ENCODE measurements at places on chromosomes 13 and 19. TPM values are rescaled to one million over a fixed set of nuclear protein-coding genes. Genes with fewer than 3 reads are reported as not detected.

The DAND5 gene
- not detected for total RNA-seq

DNA sequence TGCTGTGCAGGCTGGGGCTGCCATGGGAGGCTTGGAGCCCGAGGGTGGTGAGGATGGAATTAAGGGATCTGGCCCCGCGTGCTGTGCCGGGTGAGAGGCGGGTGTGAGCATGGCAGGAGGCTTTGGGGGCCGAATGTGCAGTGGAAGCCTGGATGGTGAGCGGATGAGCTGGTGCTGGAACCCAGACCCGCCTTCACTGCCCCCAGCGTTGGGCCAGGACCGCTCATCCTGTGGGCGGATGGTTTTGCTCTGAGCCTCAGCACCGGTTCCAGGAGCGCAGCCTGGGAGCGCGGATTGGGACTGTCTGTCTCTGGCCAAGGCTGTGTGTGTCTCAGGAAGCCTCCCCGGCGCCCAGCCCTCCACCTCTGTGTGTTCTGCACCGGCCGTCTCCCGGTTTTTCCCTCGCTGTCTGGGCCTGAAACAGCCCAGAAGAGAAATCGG is 16.7 kb downstream of the KDM4B start:
- H3K27me3 ChIP-seq, result no peaks in the 10 kb centered on the region
- no peak overlapping the region for H3K4me3 ChIP-seq
- H3K36me3 ChIP-seq, result peaks cover 2% of the 10 kb centered on the region
- peaks cover 14% of the 10 kb centered on the region for H3K4me1 ChIP-seq
- DNase-seq, result no peak

GRCh38 chr13:48804821-48805601 is 151.3 kb downstream of the CYSLTR2 start:
- H3K4me1 ChIP-seq, result peaks cover 18% of the 10 kb centered on the region
- DNase-seq, result no peak
- H3K4me3 ChIP-seq, result no peak overlapping the region
- H3K36me3 ChIP-seq, result no peaks in the 10 kb centered on the region
- no peak overlapping the region for H3K27ac ChIP-seq
- no peaks in the 10 kb centered on the region for H3K27me3 ChIP-seq

GRCh38 chr13:23655321-23655720 is 85.1 kb downstream of the TNFRSF19 start:
- H3K36me3 ChIP-seq, result no peaks in the 10 kb centered on the region
- DNase-seq, result no peak
- H3K4me3 ChIP-seq, result no peak overlapping the region
- H3K27ac ChIP-seq, result no peak overlapping the region
- peaks cover 5% of the 10 kb centered on the region for H3K4me1 ChIP-seq
- H3K27me3 ChIP-seq, result no peaks in the 10 kb centered on the region

DNA sequence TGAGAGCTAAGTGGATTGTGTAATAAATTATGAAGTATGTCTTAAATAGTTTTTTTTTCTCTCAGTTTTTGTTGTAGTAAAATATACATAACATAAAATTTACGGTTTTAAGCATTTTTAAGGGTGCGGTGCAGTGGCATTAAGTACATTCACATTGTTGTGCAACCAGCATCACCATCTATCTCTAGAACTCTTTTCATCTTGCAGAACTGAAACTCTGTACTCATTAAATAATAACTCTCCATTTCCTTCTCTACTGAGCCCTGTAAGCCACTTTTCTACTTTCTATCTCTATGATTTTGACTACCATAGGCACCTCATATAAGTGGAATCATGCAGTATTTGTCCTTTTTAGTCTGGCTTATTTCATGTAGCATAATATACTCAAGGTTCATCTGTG is 87.1 kb downstream of the GJA3 start:
- H3K27me3 ChIP-seq, result no peaks in the 10 kb centered on the region
- no peak overlapping the region for H3K27ac ChIP-seq
- peaks cover 3% of the 10 kb centered on the region for H3K4me1 ChIP-seq
- no peak for DNase-seq
